GM23338 (cell line): ENCODE measurements at places on chromosomes 16 and 17.

- DNase-seq, result peak; percentile 46
Measured at GRCh38 chr17:47697906-47698711, 4.1 kb downstream of the TBKBP1 start.

- DNase-seq, result no peak
Measured at GRCh38 chr17:34886831-34887230, 74.4 kb downstream of the CCT6B start.

DNA sequence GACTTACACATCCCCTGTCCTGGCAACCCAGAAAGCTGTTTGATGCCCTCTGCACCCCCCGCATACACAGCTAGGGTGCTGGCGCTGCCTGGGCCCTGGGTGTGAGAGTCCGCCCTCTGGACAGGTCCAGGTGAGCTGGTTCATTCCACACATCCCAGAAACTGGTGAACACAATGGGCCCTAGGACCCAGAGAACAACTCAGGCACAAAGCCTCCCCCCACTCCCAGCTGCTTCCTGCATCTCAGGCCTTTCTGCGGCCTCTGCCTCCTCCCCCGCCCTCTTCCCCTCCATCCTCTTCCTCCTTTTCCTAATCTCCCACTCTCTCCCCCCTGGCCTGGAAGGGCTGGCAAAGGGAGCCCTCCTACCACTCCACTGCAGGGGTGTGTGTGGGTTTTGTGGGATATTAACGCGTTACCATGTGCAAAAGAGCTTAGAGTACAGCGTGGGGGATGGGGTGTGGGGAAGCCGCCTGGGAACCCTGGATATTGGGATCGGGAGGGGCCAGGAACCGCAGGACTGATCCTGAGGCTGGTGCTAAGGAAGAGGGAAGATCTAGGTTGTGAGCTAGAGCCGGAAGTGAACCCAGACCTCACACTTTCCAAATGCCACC, 1.6 kb upstream of the PPP1R9B start:
- peak; percentile 96 for DNase-seq

DNA sequence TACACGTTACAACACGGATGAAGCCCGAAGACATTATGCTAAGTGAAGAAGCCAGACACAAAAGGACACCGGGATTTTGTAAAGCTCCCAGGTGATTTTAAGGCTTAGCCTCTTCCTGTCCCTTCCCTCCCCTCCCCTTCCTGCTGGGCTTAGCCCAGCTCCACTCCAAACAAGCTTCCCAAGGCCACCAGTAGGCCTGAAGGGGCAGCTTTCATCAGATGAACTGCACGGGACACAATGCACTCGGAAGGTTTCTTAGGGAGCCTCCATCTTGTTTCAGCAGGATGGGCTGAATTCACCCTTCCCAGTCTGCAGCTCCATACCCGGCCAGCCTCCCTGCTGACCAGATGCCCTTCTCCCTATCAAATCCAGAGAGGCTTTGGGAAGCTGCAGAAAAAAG, 10.4 kb downstream of the MEFV start:
- DNase-seq, result peak; percentile 4

DNA sequence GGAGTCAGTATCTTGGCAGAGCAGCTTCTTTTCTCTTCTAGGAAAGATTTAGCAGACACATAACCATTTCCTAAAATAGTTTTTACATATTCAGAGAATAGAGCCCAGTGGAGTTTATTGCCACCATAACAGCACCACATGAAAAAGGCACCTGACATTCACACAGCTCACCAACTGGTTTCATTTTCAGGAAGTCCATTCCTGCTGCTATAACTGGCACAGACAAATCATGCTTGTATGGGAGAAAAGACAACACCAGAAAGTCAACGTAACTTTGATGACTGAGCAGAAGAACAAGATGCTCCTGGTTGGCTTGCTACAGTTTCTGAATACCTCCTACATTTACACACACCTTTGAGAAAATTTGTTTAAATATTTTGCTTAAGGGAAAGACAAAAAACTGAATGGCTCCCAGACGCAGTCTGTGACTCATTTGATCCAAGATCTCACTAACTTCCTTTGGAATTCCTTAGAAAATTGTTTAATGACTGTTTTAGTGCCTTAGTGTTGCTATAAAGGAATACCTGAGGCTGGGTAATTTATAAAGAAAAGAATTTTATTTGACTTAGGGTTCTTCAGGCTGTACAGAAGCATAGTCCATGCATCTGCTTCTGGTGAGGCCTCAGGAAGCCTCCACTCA, 1380.6 kb downstream of the CDH8 start:
- DNase-seq, result no peak

GRCh38 chr17:50266384-50267073, 7.7 kb upstream of the TMEM92 start:
- no peak for DNase-seq

GRCh38 chr17:2814481-2815341, 18.5 kb downstream of the RAP1GAP2 start:
- DNase-seq, result no peak

GRCh38 chr17:50465635-50466034, 3.0 kb downstream of the CHAD start:
- DNase-seq, result no peak

- DNase-seq, result peak; percentile 46
Measured at GRCh38 chr17:48960834-48961515, 7.4 kb downstream of the GIP start.

- no peak for DNase-seq
Measured at GRCh38 chr16:70647441-70648359, 1.3 kb downstream of the IL34 start.

DNA sequence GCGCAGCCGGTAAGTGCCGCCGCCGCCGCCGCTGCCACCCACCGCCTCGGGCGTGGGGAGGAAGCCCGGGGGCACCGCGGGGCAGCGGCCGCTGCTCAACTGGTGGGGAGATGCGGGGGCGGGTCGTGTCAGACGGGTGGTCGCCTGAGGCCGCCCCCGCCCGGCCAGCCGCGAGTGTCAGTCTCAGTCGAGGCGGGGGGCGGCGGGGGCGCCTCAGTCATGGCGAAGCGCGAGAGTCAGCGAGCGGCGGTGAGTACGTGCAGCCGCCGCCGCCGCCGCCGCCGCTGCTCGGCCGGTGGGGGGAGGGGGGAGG, 76.2 kb downstream of the CHD9 start:
- no peak for DNase-seq

GRCh38 chr16:68234188-68235107, 1.5 kb downstream of the ESRP2 start:
- DNase-seq, result peak; percentile 71

- no peak for DNase-seq
Measured at GRCh38 chr16:1012722-1013592, 31.4 kb downstream of the SOX8 start.

DNA sequence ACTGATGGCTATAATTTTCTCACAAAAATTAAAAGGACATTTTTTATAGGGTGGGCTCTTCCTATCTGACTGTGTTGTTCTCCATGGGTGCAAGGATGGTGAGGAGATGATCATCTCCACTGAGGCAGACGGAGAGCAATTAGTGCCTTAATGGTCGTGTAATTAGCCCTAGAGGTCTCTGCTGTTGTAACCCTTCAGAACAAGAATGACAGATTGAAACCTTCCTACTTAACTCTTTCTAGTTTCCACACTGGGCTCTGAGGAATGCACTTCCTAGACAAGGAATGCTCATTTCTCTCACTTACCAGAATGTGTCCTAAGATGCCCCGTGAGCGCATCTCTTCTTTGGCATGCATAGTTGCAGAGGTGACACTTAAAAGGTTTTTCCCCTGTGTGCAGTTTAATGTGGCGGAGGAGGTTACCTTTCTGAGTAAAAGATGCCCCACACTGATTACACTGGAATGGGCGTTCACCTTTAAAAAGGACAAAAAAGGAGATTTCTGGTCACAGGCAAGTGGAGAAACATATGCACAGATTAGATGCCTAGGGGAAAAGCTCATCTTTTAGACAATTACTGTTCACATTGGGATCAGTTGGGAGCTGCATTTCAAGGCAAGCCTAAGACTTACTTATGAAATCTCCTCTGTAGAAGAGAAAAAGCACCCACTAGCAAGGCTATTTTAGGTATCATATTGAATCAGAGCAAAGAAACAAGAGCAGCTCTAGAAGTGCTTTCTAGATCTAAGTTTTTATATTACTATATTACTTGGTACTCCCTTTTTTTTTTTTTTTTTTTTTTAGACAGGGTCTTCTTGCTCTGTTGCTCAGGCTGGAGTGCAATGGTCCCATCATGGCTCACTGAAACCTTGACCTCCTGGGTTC, 53.6 kb downstream of the GRB7 start:
- peak; percentile 26 for DNase-seq

- DNase-seq, result no peak
Measured at GRCh38 chr16:79943736-79944135, 343.2 kb upstream of the MAF start.

GRCh38 chr16:66954097-66954659, 6.9 kb upstream of the CES3 start:
- DNase-seq, result peak; percentile 89

- DNase-seq, result peak; percentile 89
Measured at GRCh38 chr16:86252596-86252995, 257.7 kb upstream of the FOXF1 start.

DNA sequence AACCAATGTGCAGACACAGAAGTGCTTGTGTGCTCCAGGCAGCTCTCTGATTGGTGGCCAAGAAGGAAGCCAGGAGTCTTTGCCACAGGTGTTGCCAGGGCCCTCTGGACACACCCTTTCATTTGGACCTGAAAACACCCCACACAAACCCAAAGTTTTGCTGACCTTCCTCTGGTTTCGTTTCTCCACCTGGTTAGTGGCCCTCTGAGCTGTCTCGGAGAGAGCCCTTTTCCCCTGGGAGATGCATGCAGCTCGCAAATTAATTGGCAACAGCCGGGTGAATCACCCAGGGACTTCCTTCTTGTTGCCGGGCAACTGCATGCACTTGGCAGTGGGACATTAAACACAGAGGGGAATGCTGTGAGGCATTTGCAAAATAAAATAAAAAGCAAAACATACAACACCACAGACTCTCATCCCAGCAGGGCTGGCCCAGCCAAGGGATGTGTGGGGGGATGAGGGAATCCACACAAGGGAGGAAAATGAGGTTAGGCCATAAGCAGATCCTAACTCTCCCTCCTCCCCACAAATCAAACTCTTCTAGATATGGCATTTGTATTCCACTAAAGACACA, 286.6 kb downstream of the SOX9 start:
- peak; percentile 59 for DNase-seq

GRCh38 chr16:21101631-21102420, 48.8 kb downstream of the DNAH3 start:
- peak; percentile 64 for DNase-seq

GRCh38 chr16:14286368-14287230, 215.5 kb downstream of the MRTFB start:
- peak; percentile 77 for DNase-seq

DNA sequence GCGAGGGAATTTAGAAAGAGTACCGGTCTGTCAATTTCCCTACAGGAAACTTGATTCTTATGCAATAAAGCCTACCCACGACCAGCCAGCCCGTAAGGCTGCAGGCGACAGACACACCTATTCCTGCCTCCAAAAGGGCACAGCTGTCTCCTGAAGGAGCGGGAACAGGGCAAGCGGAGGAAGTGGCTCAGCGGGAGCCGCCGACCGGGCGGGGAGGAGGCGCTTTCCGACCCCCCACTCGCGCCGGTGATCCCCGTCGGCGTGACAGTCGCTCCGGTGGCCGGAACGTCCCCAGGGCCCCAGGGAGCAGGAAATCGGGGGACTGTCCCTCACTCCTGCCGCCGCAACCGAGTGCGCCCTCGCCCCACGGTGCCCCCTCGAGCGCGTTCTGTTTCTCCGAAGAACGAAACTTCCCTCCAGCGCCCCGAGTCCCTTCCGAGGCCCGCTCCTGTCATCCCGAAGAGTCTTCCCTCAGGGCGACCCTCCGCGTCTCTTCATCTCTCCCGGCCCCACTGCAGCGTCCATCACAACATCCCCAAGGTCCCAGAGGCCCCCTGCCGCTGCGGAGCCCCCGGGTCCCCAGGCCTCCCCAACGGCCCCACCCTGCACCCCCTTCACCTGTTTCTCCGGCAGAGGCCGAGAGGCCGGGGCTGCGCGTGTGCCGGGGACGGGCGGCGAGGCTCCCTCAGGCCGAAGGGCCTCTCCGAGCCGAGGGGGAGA, 421 bp downstream of the STAT3 start:
- peak; percentile 78 for DNase-seq

DNA sequence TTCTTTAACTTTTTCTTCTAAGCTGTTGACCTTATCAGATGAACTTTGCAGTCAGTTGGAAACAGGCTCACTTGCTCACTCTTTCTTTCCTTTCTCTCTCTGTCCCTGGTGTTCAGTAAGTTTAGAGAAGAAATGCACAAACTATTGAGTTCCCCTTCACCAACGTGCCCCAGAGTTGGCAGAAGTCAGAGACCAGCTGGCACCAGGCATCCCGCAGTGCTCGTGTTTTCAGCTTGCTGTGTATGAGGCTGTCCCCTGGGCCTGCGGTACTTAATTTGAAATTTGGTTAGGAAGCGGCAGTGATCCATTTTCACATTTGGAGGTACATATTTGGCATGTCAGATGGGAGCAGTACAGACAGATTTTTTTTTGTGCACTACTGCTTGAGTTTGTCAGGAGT, 258.6 kb downstream of the SNX29 start:
- DNase-seq, result no peak

DNA sequence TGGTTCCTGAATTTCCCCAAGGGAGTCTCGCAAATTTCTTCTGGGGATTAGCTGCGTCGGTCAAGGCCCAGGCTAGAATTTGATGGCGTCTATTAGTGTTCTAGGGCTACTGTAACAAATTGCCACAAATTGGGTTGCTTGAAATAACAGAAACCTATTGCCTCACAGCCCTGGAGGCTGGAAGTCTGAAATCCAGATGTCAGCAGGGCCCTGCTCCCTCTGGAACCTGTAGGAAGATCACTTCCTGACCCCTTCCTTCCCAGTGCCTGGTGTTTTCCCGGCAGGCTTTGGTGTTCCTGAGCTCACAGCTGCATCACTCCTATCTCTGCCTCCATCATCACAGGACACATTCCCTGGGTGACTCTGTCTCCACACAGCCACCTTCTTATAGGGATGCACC, 24.4 kb downstream of the DHRS7C start:
- no peak for DNase-seq
